ENCODE measurements at places on chromosomes 4 and X.

DNA sequence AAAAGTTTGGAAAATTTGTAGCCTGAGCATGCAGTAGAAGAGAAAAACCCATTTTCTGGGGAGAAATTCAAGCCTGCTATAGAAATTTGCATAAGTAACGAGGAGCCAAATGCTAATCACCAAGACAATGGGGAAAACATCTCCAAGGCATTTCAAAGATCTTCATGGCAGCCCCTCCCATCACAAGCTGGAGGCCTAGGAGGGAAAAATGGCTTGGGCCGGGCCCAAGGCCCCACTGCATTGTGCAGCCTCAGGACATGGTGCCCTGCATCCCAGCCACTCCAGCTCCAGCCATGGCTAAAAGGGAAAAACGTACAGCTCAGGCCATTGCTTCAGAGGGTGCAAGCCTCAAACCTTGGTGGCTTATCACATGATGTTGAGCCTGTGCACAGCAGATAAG lies 87.7 kb downstream of the SHROOM4 start:
- DNase-seq, result no peak

GRCh38 chrX:103629318-103630170 lies 769 bp downstream of the TCEAL1 start:
- peak; percentile 66 for DNase-seq

GRCh38 chr4:153335665-153336064 lies 8.8 kb upstream of the MND1 start:
- no peak for DNase-seq

- DNase-seq, result no peak
Observed at GRCh38 chr4:75470738-75471137, 43.5 kb downstream of the RCHY1 start.

GRCh38 chr4:110196871-110197528 lies 1.4 kb downstream of the ELOVL6 start:
- DNase-seq, result no peak

DNA sequence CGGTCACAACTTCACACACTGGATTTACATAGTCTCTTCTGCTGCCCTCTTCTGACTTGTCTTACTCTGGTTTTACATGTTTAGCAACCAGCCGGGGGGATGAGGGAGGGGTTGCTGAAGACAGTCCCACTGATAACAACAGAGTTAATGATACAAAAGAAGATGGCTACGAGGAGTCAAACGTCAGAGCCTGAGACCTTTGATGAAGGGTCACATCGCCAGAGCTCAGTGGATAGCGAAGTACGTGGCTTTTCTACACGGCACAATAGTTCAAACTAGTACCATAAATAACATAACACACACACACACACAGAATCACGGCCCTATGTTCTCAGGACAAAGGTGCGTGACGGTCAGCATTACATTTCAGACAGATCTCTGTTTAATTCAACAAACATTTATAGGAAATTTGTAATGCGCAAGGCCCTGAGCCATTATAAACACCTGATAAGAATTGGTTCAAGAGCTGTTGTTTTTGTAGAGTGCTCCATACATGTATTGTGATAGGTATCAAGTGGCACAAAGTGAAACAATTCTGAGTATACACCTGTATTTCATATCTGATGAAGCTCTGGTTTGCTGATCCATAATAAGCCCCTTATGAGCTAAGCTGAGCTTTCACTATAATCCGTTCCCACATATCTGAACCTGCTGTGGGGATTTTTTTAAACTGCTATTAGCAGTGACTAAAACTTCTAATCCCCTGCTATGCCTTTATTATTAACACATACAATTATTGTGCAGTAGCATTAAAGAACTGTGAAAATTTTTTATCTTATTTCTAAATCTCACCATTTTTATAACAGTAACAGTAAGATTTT lies 100.0 kb downstream of the NR3C2 start:
- no peak for DNase-seq

Data from NCI-H2171 treated with DMSO at 0.1 percent for 48 hours (cell line).